ENCODE measurements at places on chromosomes 4 and X. TPM values are rescaled to one million over a fixed set of nuclear protein-coding genes. Genes with fewer than 3 reads are reported as not detected.

GRCh38 chr4:8870647-8871416 lies 807 bp downstream of the HMX1 start:
- DNase-seq, result no peak

DNA sequence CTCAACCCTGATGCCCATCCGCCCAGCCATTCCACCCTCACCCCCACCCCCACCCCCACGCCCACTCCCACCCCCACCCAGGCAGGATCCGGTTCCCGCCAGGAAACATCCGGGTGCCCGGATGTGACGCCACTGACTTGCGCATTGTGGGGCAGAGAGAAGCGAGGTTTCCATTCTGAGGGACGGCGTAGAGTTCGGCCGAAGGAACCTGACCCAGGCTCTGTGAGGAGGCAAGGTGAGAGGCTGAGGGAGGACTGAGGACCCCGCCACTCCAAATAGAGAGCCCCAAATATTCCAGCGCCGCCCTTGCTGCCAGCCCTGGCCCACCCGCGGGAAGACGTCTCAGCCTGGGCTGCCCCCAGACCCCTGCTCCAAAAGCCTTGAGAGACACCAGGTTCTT lies at the start of gene MAGEA1:
TSS of gene MAGEA1 (plus strand) at position 154 of the 400 bp plus-strand sequence. CDS start 3,106 bp downstream, outside the sequence.
- no peak for DNase-seq

- DNase-seq, result no peak
These were observed 585.7 kb downstream of the IL15 start for GRCh38 chr4:142222127-142222526.

DNA sequence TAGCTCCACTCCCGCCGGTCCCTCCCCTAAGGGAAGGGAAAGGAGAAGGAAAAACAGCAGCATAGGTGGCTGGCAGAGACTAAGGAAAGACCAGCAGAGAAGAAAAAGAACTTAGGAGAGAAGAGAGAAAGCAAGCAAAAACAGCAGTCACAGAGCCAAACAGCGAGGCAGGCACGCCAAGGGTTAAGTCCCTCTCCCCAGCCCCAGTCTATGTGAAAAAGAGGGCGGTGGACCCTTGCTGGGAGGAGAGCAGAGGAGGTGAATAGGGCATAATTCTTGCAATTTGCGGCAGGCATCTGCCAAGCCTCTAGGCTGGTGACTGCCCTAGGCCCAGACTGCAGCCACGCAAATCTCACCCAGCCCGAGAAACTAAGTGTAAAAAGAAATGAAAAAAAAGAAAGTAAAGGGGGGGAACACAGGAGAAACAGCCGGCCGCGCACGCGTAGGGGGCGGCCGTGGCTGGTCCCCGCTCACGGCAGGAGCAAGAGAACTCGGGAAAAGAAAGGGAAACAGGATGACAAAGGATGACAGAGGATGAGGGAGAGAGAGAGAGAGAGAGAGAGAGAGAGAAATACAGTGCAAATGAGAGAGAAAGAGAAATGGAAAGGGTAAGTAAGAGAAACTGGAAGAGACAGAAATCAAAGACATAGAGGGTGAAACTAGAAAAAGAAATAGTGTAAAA lies 48.6 kb downstream of the MAGEA9 start:
- DNase-seq, result peak; percentile 46

DNA sequence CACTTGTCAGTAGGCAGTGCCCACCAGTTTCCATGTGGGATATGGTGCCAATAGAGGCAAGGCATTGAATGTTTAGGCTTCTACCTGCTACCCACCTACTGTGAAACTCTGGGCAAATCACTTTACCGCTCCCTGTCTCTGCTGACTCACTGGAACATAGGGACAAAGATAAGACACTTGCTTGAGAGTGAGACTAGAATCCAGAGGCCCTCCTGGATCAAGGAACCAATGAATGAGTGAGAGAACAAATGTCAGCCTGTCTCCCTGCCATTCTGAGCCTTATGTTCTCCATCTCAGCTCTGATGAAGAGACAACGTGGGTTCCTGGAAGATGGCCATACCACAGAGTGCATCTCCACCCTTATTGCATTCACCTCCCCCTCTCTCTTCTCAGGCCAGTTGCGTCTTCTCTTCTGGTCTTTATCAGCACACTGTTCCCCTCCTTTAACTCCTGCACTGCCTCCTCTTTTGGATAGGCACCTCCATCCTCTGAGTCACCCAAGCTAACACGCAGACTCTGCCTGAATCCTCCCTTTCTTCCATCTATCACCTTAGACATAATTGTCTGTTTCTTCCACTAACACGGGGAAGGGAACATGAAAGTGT lies 15.4 kb upstream of the PRRG3 start:
- DNase-seq, result no peak

GRCh38 chr4:150192986-150193385 lies 114.7 kb downstream of the DCLK2 start:
- no peak for DNase-seq

DNA sequence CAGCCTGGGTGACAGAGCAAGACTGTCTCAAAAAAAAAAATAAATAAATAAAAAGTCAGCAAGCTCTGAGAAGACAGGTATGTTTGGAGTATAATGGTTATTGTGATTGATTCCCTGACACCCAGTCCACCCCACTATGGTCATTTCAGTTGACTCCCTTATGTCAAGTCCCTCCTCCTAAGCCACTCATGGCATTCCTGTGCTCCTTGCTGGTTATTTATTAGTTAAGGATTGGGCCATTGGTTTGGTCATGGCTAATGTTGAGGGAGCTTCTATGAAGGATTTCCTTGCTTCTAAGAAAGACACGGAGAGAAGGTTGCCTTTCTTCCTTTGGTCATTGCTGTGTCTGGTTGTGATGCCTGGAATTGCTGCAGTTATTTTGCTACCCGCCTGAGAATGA lies 140.1 kb downstream of the UCHL1 start:
- no peak for DNase-seq

The TRAM1L1 gene
- 5.3 TPM for total RNA-seq
